ENCODE measurements at places on chromosomes 3 and 15.

DNA sequence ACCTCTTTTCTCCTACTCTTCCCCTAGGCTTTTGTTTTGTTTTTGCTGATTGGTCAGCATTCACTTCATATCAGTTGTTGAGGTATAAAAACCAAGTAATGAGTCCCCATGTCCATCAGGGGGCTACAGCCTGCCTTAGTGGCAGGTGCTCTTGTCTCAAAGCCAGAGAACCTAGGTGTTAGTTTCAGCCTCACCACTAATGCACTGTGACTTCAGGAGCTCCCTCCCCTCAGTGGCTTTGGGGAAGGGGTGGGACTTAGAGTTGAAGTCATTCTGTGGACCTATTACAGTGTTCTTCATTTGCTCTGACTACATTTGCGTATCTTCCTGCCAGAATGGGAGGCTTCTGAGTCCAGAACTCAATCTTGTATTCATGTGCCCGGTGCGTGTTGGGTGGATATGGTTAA is 41.6 kb downstream of the NR2C2 start:
- DNase-seq = no peak

DNA sequence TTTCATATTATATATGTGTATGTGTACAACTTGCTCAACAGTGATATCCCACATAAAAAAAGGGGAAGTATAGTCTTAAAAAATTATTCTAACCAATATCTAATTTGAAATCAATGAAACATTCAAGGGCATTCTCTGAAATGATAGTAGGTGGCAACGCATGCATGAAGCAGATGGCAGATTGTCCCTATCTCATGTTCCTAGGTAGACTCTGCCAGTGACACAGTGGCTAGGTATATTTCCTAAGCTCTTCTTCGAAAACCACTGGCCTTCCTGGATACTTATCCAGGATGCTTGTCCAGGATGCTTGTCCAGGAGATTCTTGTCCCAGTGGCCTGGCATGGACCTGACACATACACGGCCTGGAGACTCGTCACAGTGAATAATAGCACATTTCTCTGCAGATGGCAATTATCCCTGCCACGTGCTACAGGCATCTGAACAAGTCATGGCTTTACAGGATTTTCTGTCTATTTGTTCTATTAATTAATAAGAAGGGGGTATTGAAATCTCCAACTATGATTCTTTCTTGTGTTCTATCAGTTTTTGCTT is 54.9 kb downstream of the OCA2 start:
- DNase-seq = no peak

DNA sequence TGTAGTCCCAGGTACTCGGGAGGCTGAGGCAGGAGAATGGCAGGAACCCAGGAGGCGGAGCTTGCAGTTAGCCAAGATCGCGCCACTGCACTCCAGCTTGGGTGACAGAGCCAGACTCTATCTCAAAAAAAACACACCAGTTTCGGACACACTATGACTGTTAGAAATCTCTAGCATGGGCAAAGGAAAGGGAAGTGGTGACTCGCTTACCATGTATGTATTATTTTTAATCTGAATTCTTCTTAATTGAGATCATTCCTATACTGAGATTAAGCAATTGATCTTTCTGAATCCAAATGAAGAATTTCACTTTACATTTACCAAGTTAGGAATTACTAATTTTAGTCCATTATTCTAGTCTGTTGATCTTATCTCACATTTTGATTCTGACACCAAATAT is 459.2 kb upstream of the ALCAM start:
- DNase-seq = no peak

DNA sequence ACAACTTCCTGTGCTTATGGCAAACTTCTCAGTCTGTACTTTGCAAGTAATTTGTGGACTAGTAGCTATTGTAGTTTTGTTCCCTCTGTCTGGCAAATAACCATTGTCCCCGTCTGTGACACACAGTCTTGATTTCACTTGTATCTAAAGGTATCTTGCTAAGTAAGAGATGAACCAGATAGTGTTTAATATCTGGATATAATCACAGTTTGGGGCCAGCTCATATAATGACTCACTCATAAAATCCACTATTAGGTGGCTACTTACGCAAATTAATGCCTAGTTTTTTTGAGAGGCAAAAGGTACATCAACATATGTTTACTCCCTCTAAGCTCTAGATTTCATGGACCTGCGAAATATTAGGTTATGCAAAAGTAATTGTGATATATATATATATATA is 30.4 kb downstream of the VGLL3 start:
- DNase-seq = no peak

DNA sequence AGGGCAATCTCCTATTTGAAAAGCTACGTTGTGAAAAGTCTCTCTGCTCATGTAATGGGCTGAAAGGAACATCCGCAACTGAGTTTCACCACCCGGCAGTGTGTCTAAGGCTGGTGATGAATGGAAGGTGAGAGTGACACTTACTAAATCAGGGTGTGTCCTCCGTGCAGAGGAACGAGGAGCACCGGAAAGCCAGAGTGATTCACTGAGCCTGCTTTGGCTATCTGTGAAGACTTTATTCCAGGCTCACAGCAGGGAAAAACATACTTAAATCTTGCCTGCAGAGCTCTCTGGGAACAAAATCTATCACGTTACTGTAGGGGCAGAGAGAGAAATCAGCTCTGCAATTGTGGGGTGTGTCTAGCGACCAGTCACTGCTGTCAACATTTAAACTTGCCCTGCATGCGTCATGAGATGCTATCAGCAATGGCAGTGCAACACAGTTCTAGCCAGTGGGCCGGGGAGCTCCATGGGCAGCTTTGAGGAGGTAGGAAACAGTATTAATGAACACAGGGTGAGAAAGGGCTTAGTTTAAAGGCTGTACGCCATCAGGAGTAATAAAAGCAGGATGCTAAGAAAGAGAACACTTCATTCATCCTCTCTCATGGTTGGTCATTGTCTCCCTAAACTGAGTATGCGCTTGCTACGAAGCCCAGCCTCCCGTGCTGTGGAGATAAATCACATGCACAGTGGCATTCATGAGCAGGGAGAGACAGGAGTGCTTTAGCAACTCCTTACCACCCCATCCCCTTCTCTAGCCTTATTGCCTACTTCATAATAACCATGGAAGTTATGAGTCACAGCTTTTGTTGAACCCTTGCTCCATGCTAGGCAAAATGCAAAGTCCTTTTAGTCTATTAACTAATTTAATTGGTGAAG is 542.7 kb upstream of the ADAMTS9 start:
- DNase-seq = no peak

DNA sequence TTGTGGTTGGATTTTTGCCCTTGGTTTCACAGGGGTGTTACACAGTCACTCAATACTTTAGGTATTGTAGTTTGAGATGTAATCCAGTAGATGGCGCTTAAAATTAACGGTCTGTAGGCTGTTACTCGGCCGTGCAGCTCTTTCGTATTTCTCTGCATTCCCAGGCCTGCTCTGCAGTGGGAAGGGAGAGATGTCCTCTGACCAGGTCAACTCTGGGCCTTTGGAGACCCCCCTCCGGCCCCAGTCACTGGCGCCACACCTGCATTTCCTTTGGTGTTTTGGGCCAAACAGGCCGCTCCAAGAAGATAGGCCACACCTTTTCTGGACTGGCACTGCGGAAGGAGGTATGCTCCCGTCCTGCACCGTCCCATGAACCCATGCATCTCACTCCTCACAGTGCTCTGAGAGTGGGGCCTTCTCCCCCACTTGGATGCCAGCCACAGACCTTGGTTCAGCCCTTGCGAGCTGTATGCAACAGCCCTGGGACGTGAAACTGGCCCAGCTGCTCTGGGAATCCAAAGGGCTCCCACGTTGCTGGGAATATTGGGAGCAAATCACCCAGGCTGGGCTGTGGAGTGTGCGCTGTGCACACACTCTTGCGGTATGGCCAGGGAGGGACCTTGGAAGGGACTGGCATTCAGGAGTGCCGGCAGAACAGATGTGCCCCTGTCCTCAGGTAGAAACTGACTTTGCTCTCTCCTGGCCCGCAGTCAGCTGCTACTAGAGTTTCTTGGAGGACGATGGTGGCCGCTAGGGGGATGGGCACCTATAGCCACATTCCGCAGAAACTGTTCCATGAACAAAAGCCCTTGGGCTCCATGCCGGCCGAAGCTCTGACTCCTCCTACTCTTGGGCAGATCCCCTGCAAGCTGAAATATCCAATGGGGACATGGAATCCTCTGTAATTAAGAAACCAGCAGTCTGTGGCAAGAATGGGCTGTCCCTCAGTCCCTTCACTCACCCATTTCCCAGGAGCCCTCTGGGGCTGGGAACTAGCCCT is 410.5 kb upstream of the CADM2 start:
- DNase-seq = no peak

- no peak for DNase-seq
Measured at GRCh38 chr3:162122405-162122804, 625.8 kb downstream of the OTOL1 start.

- DNase-seq = no peak
Measured at GRCh38 chr15:85401108-85401774, 20.8 kb downstream of the AKAP13 start.

- DNase-seq = no peak
Measured at GRCh38 chr15:57626713-57627440, 35.2 kb downstream of the MYZAP start.

DNA sequence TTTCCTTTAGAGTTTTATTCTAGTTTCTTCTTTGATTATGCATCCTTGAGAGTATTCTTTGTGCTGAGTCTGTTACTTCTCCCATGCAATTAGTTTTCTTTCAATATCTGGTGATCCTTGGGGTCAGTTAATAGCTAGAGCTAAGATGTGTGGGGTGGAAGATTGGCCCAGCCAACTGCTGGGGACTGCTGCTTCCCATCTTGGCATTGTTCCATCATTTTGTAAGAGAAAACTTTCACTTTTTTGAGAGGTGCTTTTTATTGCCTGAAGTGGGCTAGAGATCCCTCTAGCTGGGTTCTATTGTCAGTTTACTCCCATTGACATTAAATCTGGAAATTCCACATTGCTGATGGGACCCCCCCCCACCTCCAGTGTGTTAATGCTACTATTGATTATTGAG is 15.4 kb downstream of the BCL2L10 start:
- no peak for DNase-seq

GRCh38 chr3:56133423-56133822 is 334.8 kb downstream of the ERC2 start:
- DNase-seq = no peak

DNA sequence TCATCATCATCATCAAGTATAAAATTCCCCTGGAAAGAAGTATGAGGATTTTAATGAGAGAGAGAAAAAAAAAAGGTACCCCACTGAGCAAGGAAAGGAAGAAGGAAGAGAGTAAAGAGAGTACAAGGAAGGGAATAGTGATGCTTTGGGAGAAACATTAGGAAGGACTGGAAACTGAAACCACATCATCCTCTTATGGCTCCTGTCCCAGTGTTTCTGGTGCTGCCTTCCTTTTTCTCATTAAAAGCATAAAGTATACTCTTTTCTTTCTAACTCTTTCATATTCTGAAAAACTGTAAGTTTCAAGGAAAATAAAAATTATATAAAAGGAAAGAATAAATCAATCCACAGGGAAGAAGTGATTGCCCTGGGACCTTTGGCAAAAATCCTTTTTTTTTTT is 616.4 kb upstream of the CBLB start:
- no peak for DNase-seq

GRCh38 chr3:65508750-65509422 is 529.8 kb downstream of the MAGI1 start:
- no peak for DNase-seq

DNA sequence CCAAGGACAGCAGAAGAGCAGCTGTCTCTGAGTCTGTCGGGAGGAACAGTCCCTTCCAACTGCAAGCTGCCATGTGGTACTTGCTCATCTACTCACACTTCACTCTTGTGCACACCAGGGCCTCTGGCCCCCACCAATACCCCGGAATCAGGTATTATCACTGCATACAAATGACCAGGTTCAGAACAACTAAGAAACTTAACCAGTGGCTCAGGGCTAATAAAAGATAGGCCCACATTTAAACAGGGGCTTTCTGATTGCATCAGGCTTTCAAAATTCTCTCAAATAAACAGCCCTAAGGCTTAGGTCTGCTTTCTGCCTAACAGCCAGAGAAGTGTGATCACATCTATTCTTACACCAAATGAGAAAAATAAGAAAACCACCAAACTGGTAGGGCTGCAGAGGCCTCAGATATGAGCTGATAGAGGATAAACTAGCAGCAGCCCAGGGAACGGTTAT is 20.7 kb downstream of the CCDC12 start:
- DNase-seq = no peak

GRCh38 chr3:152459118-152459515 is 190.4 kb downstream of the MBNL1 start:
- DNase-seq = no peak

DNA sequence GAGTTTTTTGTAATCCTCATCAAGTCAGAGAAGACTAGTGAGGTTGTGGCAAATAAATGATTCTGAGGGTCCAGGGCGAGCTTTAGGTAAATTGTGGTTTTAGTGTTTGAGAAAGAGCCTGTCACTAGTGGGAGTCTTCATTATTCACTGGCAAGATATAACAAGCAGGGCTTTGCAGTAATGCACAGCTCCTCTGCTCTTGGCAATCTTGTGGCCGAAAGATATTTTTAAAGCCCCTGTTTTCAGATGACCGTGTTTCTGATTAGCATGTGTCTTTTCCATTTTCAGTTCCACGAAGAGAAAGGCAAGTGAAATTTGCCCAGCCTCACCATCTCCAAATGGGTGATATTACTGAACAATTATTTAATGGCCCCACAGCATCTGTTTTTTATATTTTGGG is 154.0 kb upstream of the BCL6 start:
- DNase-seq = no peak

DNA sequence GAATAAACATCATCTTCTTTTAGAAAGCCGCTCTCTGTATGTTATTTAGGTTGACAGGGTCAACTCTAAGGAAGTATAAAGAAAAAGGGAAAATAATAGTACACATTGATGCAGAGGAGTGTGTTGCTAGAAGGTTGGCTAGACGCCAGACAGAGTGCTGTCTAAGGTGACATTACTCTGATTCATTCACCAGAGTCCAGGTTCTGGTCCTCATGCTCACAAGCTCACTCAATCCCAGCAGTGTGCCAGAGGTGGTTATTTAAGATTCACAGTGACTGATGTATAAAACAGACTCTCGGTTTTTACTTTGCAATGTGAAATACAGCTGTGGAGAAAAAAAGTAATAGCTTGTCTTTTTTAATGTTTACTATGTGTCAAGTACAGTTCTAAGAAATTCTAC is 1.7 kb downstream of the CFAP44 start:
- DNase-seq = no peak

DNA sequence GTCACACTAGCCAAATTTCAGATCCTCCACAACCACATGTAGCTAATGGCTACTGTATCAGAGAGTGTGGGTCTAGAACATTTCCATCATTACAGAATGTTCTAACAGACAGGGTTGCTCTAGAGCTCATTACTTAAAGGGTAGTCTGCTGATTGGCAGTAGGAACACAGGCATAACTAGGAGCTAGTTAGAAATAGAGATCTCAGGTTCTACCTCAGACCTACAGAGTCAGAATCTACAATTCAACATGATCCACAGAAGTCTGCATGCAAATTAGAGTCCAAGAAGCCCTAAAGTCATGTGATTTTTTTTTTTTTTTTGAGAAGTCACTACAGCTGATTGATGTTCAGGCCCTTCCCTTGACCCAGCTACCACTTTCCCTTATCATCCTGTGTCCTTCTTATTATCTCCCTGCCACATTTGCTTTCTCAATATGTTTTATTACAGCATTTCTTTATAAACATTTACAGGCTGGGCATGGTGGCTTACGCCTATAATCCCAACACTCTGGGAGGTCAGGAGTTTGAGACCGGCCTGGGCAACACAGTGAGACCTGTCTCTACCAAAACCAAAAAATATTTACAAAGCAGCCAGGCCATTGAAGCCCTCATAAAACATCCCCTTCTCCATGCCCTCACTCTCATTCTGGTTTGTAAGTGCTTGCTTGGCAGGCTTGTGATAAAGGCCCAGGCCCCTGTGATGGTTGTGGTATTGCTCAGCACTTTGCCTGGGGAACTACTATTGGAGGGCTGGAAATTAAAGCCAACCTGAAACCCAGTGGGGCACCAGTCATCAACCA is 3.8 kb upstream of the ABHD5 start:
- DNase-seq = no peak

Data from activated CD4-positive, CD25-positive, alpha-beta regulatory T cell treated with anti-CD3 and anti-CD28 coated beads, Interleukin-2, amount 50 U/mL, for 72 hours (primary cell).